Activated T-helper 1 cell treated with Interleukin-2 at 50 U/mL for 16 hours (primary cell): ENCODE measurements at places on chromosomes 11 and 22.

GRCh38 chr11:66426314-66426713, 5.5 kb downstream of the NPAS4 start:
- no peak for DNase-seq

- DNase-seq = no peak
Measured at GRCh38 chr11:115897707-115898106, 393.5 kb upstream of the CADM1 start.

DNA sequence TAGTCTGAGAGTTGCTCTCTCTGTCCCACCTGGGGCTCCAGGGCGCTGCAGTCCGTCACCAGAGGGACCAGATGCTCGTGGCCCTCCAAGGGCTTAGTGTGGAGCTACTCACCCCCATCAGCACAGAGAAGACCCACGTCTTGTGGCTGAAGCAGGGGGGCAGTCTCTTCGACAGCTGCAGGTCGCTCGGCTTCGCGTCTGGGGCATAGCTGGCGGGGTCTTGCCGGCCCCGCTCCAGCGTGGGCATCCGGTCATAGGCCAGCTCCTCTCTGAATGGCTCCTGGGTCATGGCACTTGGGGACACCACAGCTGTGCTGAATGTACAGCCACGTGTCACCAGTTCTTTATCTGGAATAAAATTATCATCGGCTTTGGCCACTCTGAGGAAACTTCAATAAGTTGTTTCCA, 608 bp downstream of the MLC1 start:
- DNase-seq = no peak

GRCh38 chr22:46145361-46145851, 4.9 kb upstream of the PPARA start:
- no peak for DNase-seq

- no peak for DNase-seq
Measured at GRCh38 chr22:38073150-38074130, 10.5 kb downstream of the SLC16A8 start.

- no peak for DNase-seq
Measured at GRCh38 chr22:17792299-17792698, 18.0 kb upstream of the BID start.

DNA sequence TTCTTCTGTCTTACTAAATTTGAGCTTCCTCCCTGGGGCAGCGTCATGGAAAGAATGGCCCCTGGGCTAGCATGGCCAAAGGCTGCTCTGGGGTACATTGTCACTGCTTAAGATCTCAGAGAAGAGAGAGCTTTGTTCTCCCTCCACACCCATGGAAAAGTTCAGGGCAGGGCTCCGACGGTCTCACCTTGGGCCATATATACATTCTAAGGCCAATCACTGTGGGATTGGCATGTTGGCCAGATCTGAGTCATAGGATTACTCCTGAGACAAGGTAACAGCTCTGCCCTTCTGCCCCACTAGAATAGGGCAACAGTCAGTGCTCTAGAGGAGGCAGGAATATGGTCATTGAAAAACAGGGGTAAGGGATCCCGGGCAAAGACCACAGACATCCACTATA, 56.2 kb downstream of the BUD13 start:
- DNase-seq = no peak

DNA sequence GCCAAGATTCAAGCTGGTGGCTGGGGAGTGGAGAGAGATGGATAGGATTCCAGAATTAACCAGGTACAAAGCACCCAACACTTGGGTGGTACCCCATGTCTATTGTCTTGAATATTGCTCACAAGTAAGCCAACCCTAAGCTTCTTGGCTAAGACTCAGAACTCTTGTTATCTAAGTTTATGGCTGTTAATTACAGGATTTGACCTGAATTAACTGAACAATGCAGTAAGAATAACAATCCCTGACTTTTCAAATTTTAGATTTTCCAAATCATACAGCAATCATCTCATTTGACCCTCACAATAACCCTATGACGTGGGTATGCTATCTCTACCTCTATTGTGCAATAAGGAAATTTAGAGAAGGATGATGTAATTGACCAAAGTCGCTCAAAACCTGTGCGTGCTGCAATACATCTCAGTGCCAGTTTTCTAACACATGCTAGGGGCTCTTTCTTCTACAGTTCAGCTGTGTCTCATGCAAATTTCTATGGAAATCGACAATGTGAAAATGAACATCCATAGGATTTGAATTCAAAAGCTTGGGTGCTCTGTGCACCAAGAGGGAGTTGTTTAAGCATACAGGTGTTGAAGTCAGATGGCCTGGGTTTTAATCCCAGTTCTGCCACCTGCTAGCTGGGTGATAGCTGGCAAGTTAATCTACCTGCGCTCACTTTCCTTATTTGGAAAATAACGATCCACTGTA, 40.1 kb upstream of the APLNR start:
- no peak for DNase-seq

DNA sequence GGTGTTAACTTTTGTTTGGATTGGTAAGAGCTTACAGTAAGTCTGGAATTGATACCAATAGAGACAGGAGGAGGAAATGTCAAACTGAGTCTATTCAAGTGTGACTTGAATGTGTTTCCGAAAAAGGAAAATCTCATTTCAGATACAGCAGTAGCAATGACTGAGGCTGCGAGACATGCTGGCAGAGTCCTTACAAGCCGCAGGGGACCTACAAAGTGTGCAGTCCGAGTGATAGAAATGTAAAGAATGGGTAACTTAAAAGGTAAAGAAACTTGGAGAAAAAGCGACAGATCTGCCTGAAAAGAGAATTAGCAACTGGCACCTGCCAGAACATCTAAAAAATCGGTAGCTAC, 444 bp downstream of the CWF19L2 start:
- DNase-seq = no peak

DNA sequence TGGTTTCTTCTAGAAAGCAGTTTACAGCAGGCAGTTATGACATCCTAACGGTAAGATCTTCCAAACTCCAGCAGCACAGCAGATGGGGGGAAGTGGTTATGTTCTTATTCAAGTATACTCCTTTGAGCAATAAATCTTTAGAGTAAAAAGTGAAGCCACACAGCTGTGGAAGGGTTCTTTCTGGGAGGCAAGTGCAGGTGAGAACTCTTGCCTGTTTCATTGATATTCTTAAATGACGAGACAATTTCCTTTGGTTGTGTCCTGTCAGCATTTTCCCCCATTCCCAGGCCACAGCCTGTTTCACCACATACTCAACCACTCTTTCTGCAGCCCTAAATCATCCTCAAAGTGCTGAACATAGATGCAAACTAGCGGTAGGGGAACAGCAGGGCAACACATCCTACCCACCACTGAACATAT, 207.3 kb upstream of the MTNR1B start:
- no peak for DNase-seq

DNA sequence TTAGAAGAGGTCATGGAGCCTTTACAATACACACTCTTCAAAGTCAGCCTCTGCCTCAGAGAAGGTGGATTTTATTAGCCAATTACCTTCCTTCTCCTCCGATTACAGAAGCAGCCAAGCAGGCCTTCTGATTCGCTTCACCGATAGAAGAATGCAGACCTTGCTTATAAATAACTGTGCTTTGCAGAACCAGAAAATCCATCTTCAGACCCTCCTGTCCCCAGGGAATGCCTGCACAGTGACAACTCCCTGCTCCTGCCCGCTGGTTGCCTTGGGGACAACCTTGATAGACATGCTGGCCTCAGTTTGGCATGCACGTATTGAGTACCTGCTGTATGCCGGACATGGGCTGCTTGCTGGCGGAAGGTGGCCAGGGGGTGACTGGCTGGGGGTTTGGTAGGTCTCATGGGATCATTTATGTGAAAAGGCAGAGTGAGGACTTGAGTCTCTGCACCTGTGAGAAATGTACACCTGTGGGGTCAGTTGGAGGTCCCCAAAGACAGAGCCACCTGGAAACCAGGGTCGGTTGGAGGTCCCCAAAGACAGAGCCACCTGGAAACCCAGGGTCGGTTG, 1238.7 kb downstream of the BRD1 start:
- DNase-seq = no peak

DNA sequence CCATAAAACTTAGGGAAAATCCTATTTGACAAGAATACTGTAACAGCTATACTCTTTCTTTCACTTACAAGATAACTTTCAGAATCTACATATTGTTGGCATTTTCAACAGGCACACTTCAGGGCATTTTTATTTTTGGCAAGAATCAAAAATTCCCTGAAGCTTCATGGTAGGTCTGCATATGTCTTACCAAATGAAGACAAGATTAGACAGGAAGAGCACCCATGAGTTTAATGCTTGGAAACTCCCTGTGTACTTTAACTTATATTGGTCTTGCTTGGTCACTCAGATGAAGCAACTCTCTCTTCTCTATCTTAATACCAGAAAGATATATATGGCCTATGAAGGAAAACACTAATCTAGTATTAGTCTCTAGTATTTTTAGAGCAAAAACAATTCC, 137.7 kb downstream of the ATG16L2 start:
- no peak for DNase-seq

GRCh38 chr22:20981787-20982562, at the start of gene LZTR1:
TSS of gene LZTR1 (plus strand) at chr22:20982297. CDS start at chr22:20982372, 75 bp downstream.
- DNase-seq = peak; percentile 50

DNA sequence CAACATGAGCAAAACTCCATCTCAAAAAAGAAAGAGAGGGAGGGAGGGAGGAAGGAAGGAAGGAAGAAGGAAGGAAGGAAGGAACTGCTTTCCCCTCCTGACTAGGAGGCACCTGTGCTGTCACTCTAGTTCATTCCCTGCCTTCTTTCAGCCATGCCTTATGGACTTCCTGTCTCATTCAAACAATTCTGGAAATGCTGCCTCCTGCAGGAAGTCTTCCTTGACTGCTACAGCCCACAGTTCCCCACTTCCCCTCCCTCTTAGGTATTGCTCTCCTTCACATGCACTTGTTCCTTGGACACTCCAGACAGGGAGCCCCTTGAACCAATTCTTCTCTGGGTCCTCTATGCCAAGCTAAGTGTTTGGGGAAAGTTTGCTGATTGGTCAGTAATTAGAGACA, 31.6 kb upstream of the WNT11 start:
- no peak for DNase-seq

GRCh38 chr11:111911563-111912401, at the start of gene CRYAB:
TSS of gene CRYAB (minus strand) at chr11:111911770. CDS start at chr11:111911724, 46 bp downstream.
- DNase-seq = no peak

DNA sequence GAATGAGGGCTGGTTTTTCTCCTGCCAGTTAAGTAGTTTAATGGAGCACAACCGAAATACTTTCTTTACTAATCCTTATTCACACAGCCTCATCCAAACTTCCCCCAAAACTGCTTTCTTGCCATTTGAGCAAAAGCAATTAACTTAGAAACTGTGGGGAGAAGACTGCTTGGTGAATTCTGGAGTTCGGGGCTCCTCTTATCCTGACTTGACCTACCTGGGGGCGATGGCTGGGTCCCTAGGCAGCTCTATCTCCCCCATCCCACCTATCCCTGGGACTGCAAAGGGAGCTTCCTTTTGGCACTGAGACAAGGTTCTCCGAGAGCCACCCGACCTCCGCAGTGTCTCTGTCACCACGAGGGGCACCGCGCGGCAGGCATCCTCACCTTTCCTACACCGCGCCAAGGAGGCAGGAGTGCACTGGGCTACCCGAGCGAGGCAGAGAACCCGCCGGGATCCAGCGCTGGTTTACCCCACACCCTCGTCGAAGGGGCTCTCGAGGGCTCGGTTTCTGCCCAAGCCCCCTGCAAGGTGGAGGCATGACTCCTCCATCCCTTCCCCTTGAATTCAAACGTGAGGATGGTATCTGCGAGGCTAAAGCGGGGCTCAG, 759 bp downstream of the DESI1 start:
- peak; percentile 9 for DNase-seq

- no peak for DNase-seq
Measured at GRCh38 chr11:3177931-3178330, 12.8 kb upstream of the OSBPL5 start.

GRCh38 chr11:85827748-85828639, 17.1 kb upstream of the SYTL2 start:
- no peak for DNase-seq

DNA sequence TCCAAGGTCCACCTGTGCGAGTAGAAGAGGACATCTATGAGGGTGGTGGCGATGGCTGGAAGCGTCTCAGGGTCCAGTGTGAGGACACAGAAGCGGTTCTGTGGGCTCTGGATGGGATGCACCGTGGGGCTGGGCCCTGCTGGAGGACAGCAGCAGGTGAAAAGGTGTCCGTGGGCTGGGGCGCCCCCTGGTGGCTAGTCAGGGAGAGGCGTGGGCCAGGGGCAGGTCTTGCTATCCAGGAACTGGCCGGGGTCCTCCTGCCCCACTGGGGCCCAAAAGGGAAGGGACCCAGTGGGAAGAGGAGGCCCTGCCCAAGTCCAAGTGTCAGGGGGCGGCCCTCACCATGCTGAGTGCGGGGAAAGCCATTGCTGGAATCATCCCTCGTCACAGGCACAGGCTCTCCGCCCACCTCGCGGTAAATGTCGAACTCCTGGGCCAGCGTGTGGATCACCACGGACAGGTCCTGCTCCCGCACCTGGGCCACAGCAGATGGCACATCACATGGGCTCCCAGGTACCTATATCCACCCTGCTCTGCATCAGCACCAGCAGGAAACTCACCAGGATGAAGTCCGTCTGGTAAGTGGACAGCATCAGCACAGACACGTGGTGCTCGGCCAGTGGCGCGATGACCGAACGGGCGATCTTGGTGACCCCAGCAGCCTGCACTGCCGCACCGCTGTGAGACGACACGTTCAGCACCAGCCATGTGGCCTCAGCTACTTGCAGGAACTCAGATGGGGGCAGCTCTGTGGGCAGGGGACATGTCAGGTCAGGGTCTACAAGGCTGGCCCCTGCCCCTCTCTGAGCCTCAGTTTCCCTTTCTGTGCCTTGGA, 2.3 kb downstream of the CASTOR1 start:
- peak; percentile 76 for DNase-seq

- DNase-seq = no peak
Measured at GRCh38 chr11:57214494-57214893, 22.6 kb downstream of the APLNR start.

GRCh38 chr22:20648306-20648903, 125.5 kb upstream of the SERPIND1 start:
- no peak for DNase-seq

- no peak for DNase-seq
Measured at GRCh38 chr22:28044546-28045173, 125.6 kb upstream of the PITPNB start.

DNA sequence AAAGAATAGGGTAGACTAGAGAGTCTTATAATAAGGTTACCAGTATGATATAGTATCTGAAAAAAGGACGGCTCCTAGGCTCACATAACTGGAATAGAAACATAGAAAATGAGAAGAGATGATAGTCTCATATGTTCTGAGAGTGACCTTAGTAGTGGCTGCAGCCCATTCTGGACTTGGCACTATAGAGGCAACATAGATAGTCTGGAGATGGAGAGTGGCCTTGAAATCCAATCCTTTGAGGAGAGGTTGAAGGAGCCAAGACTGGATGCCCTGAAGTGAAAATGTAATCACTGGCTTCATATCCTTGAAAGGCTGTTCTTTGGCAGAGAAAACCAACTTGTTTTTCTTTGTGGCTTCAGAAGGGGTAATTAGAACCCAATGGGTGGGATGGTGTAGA, 81.1 kb downstream of the STIM1 start:
- no peak for DNase-seq
